AG08396 (cell line): ENCODE measurements at places on chromosomes 5 and 9.

- DNase-seq, result no peak
Measured at GRCh38 chr9:69097923-69098593, 62.5 kb downstream of the FXN start.

- no peak for DNase-seq
Measured at GRCh38 chr9:82598241-82599039, 464.5 kb downstream of the RASEF start.

- DNase-seq, result no peak
Measured at GRCh38 chr9:94164806-94165549, 80.7 kb downstream of the PTPDC1 start.

GRCh38 chr5:92644266-92644886 is 936.6 kb downstream of the NR2F1-AS1 start:
- no peak for DNase-seq

DNA sequence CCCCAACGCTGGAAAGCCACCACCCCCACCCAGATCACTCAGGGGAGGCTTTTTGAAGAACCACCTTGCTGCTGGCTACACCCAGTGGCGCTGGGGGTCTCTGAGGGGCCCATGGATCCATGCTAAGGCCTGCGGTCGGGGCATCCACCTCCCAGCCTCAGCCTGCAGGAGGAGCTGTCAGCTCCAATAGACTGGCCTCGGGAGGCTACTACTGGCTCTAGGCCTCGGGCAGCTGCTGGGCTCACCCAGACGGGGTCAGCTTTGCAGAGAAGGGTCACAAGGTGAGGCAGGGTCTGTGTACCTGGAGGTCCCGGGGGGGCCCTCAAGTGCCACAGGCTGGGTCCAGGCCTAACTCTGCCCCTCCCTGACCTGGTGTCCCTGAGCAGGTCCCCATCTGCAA is 193.7 kb downstream of the OLFM1 start:
- DNase-seq, result no peak

GRCh38 chr9:87610200-87611155 is 112.8 kb downstream of the DAPK1 start:
- DNase-seq, result no peak
